Activated naive CD8-positive, alpha-beta T cell treated with anti-CD3 and anti-CD28 coated beads for 36 hours (primary cell): ENCODE measurements at places on chromosomes 4 and X. TPM values are rescaled to one million over a fixed set of nuclear protein-coding genes. Genes with fewer than 3 reads are reported as not detected.

The TMEM128 gene
- 25.0 TPM for total RNA-seq

The CSAG1 gene
- total RNA-seq: not detected

The TMEM150C gene
- total RNA-seq: not detected

The RASGEF1B gene
- 6.7 TPM for total RNA-seq

The ASB9 gene
- total RNA-seq: 0.99 TPM

The LINC00632 gene
- total RNA-seq: not detected

The ATOH1 gene
- total RNA-seq: not detected

The SPON2 gene
- total RNA-seq: 6.5 TPM

The PRRG1 gene
- total RNA-seq: not detected

The STARD8 gene
- total RNA-seq: 0.50 TPM

The SMIM10 gene
- total RNA-seq: 3.2 TPM

The IQCM gene
- not detected for total RNA-seq

The MBNL3 gene
- 33.0 TPM for total RNA-seq

The FAM156B gene
- total RNA-seq: 15.8 TPM

The TEX13C gene
- not detected for total RNA-seq

The GAGE12J gene
- total RNA-seq: not detected
